ENCODE measurements at places on chromosomes 7 and 10.

DNA sequence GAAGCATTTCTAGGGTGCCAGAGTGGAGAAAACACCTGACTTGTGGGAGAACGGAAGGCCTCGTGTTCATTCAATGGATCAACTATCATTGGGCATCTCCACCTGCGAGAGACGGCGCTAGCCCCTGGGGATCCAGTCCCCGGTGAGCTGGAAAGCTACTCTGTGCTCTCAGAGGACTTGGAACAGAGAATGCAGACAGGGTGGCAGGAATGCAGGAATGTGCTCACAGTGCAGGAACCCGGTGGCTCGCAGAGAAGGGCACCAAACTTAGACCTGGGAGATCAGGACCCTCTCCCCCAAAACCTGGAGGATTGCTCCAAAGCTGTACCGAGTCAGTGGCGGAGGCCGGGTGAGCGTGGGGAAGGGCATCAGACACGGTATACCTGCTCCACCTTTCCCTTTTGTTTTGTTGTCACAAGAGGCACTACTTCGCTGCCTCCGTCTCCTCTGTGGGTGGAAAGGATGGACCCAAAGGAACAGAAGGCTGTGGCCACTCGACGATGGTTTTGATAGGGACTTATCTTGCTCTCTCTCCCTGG lies 569.0 kb upstream of the C7orf33 start:
- DNase-seq, result peak; percentile 25

DNA sequence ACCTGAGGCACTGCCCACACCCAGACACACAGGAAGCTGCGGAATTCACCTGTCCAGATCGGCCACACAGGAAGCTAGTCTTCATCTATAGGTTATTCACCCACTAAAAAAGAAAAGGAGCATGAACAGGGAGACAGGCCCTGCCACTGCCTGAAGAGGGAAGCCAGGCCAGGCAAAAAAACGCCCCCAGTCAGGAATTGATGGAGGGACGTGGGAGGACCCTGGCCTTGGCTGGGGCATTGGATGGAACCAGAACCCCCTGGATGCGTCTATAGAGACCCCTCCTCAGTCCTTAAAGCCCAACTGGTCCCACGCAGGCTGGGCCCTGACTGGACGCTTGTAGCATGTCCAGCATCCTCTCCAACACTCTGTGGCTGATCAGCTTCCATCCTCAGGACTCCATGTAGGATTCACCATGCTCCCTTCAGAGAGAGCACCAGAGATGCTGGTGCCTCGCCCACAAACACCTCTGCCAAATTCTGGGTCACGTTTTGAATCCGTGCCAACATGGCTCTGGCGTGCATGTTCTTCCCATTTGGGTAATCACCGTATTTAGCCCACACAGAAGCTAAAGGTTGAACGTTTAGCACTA lies 259.3 kb upstream of the TCERG1L start:
- DNase-seq, result no peak

DNA sequence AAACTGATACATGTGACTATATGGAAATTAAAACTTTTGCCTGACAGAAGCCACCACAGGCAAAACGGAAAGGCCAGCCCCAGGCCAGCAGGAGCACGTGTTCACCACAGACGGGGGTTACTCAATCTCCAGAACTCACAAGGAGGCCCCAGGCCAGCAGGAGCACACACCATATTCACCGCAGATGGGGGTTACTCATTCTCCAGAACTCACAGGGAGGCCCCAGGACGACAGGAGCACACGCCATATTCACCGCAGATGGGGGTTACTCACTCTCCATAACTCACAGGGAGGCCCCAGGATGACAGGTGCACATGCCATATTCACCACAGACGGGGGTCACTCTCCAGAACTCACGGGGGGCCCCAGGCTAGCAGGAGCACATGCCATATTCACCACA lies 61.5 kb downstream of the NKX6-2 start:
- no peak for DNase-seq

DNA sequence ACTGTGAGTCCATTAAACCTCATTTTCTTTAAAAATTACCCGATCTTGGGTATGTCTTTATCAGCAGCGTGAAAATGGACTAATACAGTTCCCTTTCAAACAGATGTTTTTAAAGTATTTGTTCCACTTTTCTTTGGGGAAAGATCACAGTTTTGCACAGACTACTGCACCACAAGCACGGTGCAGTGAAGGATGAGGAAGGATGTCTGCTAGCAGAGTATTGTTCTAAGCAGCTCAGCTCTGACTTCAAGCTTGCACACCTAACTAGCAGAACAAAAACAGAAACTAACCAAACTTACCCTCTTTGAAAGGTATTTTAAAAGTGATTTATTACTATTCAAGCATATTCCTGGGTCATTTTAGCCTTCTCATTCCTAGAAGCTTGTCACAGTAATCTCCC lies 20.0 kb downstream of the THNSL1 start:
- no peak for DNase-seq

- DNase-seq, result no peak
These were observed 1.4 kb downstream of the CELF2 start for GRCh38 chr10:11018855-11019631.

DNA sequence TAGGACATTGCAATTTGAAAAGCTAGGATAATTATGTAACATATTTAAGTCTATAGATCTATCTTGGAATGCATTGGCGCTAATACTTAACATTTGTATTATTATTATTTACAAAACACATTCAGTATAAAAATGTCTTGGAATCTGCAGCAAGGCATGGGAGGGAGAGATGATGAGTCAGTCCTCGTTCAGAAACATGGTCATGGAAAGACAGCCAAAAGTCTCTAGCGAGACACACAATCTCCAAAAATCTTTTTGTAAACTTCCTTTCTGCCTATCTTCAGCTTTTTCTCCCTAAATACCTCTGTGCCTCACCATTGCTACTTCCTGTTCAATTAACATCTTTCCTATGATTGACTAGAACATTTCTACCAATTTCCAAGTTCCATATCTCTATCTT lies 188.4 kb upstream of the CACNA2D1 start:
- DNase-seq, result no peak

DNA sequence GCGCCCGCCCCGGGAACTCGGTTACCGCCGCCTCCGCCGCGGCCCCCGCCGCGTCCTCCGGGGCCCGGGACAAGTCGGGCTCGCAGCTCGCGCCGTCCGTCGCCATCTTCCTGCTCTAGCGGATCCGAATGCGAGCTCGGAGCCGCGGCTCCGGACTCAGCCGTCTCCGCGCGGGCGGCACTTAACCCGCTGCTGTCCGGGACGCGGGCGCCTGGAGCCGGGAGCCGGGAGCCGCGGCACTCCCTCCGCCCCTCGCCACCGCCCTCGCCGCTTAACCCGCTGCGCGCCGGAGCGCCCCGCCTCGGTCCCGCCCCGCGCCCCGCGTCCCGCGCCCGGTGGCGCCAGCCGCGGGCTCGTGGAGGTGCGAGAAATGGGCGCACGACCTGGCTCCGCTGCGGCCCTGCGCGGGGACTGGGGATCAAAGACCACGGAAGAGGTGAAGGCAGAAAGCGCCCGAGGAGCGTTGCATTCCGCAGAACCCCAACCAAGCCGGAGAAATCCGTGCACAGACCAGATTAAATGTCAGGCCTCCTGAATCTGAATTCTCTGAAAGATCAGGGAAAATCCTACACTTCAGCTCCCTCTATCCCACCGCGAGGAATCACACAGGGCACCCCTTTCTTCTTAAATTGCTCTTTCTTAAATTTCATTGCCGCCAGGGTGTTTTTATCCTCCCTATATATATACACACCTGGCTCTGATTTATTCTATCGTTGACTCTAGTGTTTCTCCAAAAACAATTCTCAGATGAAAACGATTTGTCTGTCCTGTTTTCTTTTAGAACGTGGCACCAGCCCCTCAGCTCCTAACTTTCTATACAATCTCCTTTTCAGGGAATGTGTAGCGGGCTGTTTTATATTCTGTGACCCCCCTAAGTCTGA lies at the start of gene CTTNBP2:
TSS of gene CTTNBP2 (minus strand) at position 132 of the 881 bp plus-strand sequence. CDS start at position 106, 26 bp downstream.
- DNase-seq, result peak; percentile 77

- DNase-seq, result no peak
These were observed 110.5 kb upstream of the INSIG1 start for GRCh38 chr7:155187061-155187785.

DNA sequence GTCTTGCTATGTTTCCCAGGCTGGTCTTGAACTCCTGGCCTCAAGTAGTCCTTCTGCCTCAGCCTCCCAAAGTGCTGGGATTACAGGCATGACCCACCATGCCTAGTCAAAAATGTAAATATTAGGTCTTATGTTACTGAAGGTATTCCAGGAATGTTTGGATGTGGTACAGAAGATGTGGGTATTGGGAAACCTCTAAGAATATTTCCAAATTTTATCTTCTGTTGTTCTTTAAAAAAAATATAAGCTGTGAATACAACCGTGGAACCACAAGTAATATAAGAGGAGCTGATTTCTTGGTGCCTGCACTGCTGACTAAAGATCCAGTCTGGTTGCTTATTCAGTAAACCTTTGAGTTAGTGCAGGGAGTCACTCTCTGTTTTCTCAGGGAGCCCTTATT lies 178.3 kb downstream of the AUTS2 start:
- no peak for DNase-seq

DNA sequence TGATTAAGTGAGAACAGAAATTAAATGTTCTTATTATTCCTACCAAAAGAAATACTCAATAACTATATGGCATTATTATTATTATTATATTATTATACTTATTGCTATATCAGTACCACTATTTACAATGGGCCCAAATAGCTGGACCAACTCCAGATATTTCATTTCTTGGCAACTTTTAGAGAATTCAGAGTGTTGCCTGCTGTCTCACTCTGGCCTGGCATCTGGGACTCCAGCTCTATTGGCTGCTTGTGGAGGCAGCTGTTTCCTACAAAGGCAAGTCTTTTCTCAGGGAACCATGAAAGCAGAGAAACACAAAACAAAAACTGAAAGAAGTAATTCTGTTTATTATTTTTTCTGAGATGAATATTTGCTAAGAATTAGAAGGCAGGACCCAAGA lies 105.1 kb upstream of the SORCS1 start:
- no peak for DNase-seq

DNA sequence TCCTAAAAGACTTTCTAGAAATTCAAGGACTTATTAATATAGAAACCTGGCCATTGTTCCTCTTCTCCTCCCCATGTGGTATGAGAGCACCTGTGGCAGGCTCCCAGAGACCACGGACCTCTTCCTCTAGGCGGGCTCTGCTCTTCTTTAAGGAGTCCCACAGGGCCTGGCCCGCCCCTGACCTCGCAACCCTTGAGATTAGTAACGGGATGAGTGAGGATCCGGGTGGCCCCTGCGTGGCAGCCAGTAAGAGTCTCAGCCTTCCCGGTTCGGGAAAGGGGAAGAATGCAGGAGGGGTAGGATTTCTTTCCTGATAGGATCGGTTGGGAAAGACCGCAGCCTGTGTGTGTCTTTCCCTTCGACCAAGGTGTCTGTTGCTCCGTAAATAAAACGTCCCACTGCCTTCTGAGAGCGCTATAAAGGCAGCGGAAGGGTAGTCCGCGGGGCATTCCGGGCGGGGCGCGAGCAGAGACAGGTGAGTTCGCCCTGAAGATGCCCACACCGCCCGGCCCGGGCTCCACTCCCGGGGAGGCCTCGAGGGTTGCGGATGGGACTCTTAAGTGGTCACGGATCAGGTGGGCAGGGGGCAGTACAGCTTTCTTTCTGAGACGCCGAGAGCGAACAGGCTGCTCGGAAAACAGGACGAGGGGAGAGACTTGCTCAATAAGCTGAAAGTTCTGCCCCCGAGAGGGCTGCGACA lies at the start of gene SLC26A4:
TSS of gene SLC26A4 (plus strand) at position 448 of the 700 bp plus-strand sequence. CDS start 814 bp downstream, outside the sequence.
- peak; percentile 12 for DNase-seq
